ENCODE measurements at places on chromosomes 2 and 18. TPM values are rescaled to one million over a fixed set of nuclear protein-coding genes. Genes with fewer than 3 reads are reported as not detected.

The ANKRD30B gene
- total RNA-seq = not detected

The MERTK gene
- total RNA-seq = 3.3 TPM

GRCh38 chr2:65749545-65749944, 317.1 kb upstream of the SPRED2 start:
- H3K4me3 ChIP-seq = no peak overlapping the region
- peaks cover 16% of the 10 kb centered on the region for H3K4me1 ChIP-seq
- H3K27me3 ChIP-seq = no peaks in the 10 kb centered on the region
- no peaks in the 10 kb centered on the region for H3K36me3 ChIP-seq

DNA sequence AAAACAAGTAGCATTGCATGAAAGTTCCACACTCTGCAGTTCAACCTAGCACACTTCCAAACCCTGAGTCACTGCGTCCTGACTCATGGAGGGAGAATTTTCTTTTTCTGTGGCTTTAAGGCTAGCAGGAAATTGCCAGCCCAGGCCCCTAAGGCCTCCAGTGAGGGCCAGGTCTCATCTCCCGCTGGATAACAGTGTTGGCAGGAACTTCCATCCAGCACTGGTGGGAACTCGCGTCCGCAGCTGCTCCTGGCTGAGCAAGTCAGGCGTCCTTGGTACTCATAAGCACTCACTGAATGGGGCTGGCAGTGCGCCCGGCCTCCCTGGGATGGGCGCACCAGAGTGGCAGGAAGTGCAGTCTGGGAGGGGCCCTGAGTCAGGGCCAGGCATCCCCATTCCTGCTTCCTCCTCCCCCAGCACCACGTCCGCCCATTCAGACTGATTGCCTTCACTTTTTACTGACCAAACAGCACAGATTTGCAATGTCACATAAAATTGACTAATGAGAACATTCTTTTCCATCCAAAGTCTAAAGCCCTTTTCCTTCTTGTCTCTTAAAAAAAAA, 14.3 kb downstream of the MALL start:
- H3K4me3 ChIP-seq = no peak overlapping the region
- DNase-seq = no peak
- no peaks in the 10 kb centered on the region for H3K36me3 ChIP-seq
- no peak overlapping the region for H3K27ac ChIP-seq

GRCh38 chr2:172095905-172096625, 6.6 kb downstream of the DLX2 start:
- peak overlapping the region; percentile 68 for H3K27ac ChIP-seq
- peak overlapping the region; percentile 89 for H3K4me3 ChIP-seq
- peaks cover 4% of the 10 kb centered on the region for H3K36me3 ChIP-seq
- H3K4me1 ChIP-seq = peaks cover 42% of the 10 kb centered on the region
- DNase-seq = peak; percentile 28

GRCh38 chr2:36729067-36729466, 32.6 kb downstream of the VIT start:
- H3K36me3 ChIP-seq = peaks cover 2% of the 10 kb centered on the region
- H3K4me3 ChIP-seq = no peak overlapping the region
- H3K4me1 ChIP-seq = peaks cover 14% of the 10 kb centered on the region
- no peak for DNase-seq
- no peak overlapping the region for H3K27ac ChIP-seq

All from neural crest cell (in vitro differentiated cells).